T-helper 2 cell (primary cell): ENCODE measurements at places on chromosomes 12 and 14.

GRCh38 chr14:101927859-101928258, 36.5 kb upstream of the DYNC1H1 start:
- DNase-seq, result no peak

DNA sequence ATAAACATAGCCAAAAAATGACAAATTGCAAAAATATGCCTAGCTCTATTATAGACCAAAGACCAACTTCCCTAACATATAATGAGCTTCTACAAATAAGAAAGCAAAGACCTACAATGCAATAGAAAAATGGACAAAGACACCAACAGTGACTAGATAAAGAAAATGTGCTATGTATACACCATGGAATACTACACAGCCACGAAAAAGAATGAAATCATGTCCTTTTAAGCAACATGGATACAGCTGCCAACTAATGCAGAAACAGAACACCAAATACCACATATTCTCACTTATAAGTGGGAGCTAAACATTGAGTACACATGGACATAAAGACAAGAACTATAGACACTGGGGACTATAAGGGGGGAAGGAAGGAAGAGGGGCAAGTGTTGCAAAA, 10.9 kb upstream of the PCNX1 start:
- DNase-seq, result no peak

DNA sequence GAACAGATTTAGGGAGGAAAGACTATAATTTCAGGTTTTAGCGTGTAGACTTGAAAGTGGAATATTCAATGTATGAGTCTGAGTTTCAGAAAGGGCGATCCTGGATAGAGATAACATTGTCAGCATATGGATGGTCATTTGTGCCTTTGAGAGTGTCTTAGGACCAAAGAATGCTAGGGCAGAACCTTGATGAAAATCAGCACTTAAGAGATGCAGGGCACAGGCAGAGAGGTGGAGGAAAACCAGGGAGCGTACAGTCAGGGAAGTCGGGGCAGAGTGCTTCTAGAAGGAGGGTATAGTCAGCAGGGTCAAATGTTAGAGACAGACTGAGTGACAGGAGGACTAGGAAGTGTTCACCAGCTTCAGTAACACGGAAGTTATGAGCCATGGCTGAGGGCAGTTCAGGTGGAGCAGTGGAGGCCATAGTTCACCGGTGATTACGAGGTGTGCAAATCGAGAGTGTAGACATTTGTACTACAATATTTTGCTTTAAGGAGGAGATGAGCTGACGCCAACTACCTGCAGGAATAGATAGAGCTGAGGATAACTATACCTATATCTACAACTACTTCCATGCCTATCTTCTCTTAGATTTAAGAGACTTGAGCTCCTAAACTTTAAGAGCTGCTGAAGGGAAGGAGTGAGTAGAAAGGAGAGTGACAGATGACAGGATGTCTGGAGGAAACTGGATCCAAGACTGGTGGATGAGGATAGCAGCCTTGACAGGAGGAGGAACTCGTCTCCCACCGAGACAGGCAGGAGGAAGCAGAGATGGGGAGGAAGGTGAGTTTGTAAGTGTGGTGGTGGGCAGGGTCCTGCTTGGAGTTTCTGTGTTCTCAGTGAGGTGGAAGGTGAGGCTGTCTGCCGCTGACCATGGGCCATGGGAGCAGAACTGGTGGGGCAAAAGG, 6.5 kb downstream of the CBLN3 start:
- DNase-seq, result no peak

- DNase-seq, result no peak
Observed at GRCh38 chr14:69693145-69693544, 73.8 kb upstream of the SRSF5 start.

- no peak for DNase-seq
Observed at GRCh38 chr12:14254781-14255180, 110.7 kb upstream of the ATF7IP start.
